ENCODE measurements at places on chromosomes 16 and 17.

- peak; percentile 71 for DNase-seq
Measured at GRCh38 chr16:1614456-1615102, 2.4 kb downstream of the CRAMP1 start.

DNA sequence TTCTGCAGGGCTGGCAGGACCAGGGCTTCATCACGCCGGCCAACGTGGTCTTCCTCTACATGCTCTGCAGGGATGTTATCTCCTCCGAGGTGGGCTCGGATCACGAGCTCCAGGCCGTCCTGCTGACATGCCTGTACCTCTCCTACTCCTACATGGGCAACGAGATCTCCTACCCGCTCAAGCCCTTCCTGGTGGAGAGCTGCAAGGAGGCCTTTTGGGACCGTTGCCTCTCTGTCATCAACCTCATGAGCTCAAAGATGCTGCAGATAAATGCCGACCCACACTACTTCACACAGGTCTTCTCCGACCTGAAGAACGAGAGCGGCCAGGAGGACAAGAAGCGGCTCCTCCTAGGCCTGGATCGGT is 1.4 kb downstream of the CDK5R1 start:
- no peak for DNase-seq

GRCh38 chr16:85529489-85530369 is 83.4 kb upstream of the GSE1 start:
- DNase-seq: no peak

GRCh38 chr17:40112718-40113109 is 9.1 kb upstream of the MSL1 start:
- no peak for DNase-seq

DNA sequence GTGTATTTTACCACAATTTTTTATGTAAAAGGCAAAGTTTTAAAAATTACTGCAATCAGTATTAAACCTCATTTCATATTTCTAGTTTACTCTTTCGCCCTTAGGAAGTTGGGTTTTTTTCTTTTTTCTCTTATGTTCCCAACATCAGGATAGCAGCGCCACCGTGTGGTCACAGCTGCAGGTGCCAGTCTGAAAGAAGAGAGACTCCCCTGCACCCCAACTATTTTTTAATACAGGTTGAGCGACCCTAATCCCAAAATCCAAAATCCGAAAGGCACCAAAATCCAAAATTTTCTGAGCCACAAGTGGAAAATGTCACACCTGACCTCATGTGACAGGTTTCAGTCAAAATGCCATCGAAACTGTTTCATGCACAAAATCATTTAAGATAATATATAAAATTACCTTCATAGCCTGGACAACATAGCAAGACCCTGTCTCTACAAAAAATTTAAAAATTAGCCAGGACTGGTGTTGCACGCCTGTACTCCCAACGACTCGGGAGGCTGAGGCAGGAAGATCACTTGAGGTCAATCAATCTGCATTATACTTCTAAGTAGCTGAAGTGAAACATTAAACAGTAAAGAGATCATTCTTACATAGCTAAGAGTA is 21.8 kb upstream of the ASGR2 start:
- DNase-seq: peak; percentile 82

DNA sequence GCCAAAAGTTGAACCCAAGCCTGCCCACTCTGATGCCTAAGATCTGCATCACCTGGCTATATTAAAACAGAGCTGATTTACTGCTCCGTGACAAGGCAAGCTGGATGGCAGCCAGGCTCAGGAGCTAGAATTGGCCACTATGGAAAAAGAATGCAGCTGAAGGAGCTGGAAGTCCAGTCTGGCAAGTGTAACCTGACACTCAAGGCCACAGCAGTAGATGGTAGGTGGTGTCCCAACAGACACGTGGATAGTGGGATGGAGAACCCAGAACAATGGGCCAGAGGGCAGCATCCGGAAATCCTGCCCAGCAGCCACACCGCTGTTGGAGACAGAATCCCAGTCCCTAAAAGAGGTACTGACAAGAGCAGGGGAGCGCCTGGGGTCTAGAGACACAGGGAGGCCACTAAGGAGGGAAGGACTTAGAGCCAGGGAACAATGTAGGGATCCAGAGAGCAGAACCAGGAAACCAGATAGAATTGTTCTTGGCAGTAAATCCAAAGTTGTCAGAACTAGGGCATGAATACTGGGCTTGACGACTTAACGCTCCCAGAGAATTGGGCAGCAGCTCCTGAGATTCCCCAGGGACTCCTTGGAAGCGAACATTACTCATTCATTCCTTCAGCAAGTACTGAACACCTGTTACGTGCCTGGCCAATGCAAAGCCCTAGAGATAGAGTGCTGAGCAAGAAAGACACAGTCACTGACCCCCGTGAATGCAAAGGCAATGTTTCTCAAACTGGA is 85.7 kb downstream of the CDYL2 start:
- DNase-seq: peak; percentile 13

DNA sequence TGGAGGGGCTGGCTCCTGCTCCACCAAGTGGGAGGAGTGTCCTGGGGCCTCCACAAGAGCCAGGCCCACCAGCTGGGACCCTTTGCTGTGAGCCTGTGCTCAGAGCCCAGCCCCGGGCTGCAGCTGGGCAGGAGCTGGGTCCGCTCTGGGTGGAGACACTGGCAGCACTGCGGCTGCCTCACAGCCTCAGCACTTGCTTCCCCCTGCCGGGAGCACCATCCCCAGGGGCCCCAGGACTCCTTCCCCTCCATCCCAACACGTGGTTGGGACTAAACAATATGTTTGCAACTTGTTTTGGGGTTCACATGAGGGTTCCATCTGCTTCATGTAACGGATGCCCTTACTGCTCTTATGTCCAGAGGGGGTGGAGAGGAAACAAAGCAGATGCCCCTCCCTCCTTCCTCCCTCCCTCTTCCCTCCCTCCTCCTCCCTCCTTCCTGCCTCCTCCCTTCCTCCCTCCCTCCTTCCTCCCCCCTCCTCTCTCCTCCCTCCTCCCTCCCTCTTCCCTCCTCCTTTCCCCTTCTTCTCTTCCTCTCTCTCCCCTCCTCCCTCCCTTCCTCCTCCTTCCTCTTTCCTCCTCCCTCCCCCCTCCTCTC is 16.3 kb upstream of the CBFA2T3 start:
- peak; percentile 74 for DNase-seq

DNA sequence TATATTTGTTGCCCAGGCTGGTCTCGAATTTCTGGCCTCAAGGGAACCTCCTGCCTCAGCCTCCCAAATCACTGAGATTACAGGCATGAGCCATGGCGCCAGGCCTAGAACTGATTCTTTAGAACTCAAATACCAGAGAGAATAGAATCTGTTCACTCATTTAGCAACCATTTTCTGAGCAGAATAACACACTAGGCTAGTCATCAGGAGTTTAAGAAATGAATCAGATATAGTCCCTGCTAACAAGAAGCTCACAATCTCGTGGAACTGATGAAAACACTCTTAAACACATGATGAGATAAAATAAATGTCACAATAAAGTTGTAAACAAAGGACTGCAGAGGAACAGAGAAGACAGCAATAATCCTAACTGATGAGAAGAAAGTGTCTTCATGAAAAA is 55.8 kb upstream of the ADCY9 start:
- no peak for DNase-seq

GRCh38 chr16:15811481-15812400 is 45.1 kb downstream of the MYH11 start:
- DNase-seq: peak; percentile 57

DNA sequence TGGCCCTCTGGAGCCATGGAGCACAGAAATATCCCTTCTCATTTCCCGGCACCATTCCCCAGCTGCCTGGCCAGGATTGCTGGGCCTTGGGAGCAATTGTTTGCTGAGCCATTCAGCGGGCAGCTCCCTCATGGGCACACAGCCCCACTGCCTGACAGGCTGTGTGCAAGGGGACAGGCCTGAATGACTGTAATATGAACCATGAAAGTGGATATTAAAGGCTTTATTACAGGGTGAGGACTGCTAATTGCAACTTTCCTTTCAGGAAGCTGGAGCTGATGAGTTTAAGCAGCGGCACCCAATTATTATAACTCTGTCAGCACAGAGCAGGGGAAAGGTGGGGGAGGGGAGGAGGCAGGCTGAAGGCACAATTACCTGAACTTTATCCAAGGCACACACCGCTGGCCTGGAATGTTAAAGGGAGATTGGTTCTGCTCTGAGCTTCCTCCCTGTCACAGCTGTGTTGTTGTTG is 159.8 kb upstream of the SDK2 start:
- no peak for DNase-seq

DNA sequence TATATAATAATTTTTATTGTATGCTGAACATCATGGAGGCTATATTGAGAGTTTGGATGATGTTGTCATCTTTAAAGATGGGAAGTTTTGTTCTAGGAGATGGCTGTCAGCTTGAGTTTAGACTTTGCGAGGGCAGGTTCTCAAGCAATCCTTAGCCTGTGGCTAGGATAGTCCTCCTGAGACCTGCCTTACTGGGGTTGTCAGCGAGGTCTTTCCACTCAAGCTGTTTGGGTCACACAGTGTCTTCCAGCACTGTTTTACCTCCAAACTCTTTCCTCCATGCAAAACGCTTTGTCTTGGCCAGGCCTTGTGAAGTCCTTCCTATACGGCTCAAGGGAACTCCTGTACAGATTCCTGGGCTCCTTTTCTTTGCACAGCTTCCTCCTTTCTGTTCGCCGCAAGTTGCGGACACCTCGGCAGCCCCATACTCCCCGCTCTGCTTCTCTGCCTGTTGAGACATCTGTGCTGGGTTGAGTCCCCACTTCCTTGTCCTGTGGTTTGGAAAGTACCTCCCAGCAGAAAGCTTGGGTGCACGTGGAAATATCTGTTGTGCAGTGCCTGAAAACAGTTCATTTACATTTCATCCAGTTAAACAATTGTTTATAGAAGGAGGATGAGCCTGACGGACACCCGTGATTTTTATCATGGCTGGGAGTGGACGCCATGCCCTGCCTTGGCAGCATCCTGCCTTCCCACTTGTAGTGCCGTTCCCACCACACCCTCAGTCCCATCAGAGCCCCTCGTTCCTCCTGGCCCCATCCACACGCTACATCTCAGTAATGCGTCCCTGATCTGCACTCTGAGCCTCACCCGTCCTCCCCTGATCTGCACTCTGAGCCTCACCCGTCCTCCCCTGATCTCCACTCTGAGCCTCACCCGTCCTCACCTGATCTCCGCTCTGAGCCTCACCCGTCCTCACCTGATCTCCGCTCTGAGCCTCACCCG is 55.0 kb upstream of the CBFA2T3 start:
- no peak for DNase-seq

DNA sequence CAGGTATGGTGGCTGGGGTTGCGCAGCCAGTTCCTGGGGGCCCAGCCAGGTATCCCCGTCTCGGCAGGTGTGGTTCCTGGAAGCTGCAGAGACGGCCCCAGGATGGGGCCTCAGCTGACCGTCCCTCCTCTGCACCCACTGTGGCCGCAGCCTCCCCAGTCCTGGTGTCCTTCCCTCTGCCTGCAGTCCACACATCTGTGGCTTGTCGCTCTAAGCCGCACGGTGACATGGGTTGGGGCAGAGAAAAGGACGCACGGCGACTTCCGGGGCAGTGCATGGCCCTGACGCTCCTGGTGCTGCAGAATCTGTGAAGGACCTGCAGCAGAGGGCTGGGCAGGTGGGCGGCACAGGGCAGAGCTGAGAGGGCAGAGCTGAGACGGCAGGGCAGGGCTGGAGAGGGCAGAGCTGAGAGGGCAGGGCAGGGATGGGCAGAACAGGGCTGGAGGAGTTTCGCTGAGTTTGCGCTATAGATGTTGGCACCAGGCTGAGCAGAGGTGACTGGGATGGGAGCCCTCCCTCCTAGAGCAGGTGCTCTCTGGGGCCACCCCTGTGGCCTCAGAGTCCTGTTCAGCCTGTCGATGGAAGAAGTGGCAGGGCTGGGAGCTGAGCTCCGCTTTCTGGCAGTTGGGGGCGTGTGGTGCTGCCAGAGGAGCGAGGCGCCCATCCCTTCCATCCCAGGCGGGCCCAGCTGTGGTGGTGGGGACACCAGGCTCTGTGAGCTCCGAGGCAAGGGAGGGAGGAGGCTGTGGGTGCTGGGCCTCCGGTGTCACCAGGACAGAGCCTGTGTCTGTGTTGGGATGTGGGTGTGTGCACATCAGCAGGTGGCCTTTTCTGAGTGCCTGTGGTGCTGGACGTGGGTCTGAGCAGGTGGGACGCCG is 23.0 kb downstream of the TSC2 start:
- no peak for DNase-seq

GRCh38 chr17:35973333-35974260 is 7.7 kb downstream of the CCL16 start:
- no peak for DNase-seq

GRCh38 chr17:77089124-77089490 is 51.7 kb upstream of the SEC14L1 start:
- DNase-seq: no peak

DNA sequence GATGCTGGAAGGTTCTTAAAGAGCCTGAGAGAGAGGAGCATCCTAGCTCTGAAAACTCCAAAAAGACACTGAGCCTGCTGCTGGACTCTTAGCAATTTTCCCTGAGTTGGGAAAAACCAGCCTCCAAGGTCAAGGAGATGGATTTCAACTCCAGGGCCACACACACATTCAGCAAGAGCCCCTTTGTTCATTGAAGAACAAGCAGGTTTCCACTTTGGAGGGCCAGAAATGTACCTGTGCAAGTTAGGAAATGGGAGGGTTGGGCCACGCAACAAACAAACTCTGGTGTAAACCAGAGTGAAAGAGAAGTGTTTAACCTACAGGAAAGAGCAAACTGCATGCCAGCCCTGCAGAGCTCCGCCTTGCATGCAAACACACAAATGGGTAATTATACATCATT is 264.8 kb upstream of the RPL38 start:
- no peak for DNase-seq

GRCh38 chr16:79715061-79715460 is 114.5 kb upstream of the MAF start:
- DNase-seq: no peak

DNA sequence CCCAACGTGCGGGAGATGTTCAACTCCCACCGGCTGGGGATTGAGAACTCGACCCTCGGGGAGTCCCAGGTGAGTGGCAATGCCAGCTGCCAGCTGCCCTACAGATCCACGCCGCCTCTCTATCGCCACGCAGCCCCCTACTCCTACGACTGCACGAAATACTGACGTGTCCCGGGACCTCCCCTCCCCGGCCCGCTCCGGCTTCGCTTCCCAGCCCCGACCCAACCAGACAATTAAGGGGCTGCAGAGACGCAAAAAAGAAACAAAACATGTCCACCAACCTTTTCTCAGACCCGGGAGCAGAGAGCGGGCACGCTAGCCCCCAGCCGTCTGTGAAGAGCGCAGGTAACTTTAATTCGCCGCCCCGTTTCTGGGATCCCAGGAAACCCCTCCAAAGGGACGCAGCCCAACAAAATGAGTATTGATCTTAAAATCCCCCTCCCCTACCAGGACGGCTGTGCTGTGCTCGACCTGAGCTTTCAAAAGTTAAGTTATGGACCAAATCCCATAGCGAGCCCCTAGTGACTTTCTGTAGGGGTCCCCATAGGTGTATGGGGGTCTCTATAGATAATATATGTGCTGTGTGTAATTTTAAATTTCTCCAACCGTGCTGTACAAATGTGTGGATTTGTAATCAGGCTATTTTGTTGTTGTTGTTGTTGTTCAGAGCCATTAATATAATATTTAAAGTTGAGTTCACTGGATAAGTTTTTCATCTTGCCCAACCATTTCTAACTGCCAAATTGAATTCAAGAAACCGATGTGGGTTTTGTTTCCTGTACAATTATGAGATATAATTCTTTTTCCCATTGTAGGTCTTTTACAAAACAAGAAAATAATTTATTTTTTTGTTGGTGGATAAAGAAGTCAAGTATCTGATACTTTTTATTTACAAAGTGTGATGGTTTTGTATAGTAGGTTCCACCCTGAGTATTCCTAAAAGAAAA is 2.3 kb downstream of the FOXC2 start:
- no peak for DNase-seq
